ENCODE measurements at places on chromosomes 1 and 21. TPM values are rescaled to one million over a fixed set of nuclear protein-coding genes. Genes with fewer than 3 reads are reported as not detected.

- peak; percentile 28 for DNase-seq
Measured at GRCh38 chr1:181043025-181043888, 9.5 kb downstream of the MR1 start.

GRCh38 chr1:186189156-186189555 is 185.9 kb downstream of the TPR start:
- DNase-seq: no peak

CHI3L2 gene
- 5.5 TPM for total RNA-seq

DNA sequence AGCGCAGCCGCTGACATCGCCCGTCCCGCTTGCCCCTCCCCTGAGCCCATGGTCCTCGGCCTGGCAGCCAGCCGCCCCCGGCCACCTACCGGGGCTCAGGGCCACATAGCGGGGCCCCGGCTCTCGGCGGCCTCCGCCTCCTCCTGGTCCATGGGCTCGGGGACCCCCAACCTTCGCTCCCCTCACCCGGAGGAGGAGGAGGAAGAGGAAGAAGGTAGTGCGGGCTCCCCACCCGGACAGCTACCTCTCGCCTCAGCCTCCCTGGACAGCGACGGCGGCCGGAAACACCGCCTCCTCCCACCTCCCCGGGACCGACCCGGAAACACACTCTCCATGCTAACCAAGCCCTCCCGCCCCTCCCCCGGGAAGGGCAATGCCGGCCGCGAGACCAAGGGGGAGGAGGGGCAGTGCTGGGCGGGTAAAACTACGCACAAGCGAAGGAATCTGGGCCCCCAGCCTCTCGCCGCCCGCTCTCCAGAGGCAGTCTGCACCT is at the start of gene KIAA0319L:
TSS of gene KIAA0319L (minus strand) at position 286 of the 493 bp plus-strand sequence. CDS start 2,912 bp downstream, outside the sequence.
- DNase-seq: no peak

- no peak for DNase-seq
Measured at GRCh38 chr1:37878071-37878470, 18.7 kb upstream of the MTF1 start.

GRCh38 chr1:247487057-247487456 is 29.2 kb upstream of the OR2B11 start:
- no peak for DNase-seq

- no peak for DNase-seq
Measured at GRCh38 chr1:22133247-22133930, 9.5 kb downstream of the WNT4 start.

- DNase-seq: no peak
Measured at GRCh38 chr1:224621813-224622682, 5.9 kb downstream of the CNIH3 start.

DNA sequence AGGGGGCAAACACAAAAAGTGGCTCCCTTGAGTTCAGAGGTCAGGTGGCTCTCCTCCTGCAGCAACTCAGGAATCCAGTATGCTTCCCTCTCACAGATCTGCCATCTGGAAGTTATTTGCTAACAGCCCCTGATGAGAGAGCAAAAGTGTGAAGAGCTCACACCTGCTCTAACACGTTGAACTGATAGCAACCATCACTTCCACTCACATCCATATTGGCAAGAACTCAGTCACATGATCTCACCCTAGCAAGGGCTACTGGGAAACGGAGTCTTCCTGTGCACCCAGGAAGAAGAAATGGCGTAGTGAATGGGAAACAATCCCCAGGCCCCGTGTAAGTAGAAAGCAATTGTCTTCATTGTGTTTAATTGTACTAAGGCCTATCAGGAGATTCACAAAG is 20.7 kb upstream of the SLC45A1 start:
- no peak for DNase-seq

ABCA4 gene
- total RNA-seq: 0.21 TPM

FCRL2 gene
- total RNA-seq: not detected

Data from tibial nerve (tissue), 4 donors.